ENCODE measurements at places on chromosomes 4 and X.

DNA sequence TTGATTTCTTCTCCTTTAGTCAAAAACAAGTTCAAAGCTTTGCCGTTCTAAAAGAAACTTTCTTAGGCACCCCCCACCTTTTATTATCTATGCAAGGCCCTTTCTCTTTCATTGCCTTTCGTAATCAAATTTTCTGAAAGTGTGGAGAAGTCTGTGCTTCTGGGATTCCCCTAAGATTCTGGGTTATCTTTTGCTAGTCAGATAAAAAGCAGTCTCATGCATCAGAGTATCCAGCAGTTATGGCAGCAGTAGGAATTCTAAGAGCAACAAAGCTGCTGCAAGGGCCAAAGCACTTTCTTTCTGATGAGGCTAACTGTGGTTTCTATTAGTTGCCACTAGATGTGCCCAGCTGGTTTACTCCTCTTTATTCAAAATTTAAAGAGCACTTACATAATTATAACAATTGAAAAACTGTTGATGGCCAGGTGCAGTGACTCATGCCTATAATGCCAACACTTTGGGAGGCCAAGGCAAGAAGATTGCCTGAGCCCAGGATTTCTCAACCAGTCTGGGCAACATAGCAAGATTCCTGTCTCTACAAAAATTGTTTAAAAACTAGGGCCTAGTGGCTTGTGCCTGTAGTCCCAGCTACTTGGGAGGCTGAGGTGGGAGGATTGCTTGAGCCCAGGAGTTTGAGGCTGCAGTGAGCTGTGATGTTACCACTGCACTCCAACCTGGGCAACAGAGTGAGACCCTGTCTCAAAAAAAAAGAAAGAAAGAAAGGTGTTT lies 296.2 kb downstream of the PAPSS1 start:
- DNase-seq: no peak

- no peak for DNase-seq
These were observed 13.3 kb downstream of the FUNDC1 start for GRCh38 chrX:44529310-44529709.

DNA sequence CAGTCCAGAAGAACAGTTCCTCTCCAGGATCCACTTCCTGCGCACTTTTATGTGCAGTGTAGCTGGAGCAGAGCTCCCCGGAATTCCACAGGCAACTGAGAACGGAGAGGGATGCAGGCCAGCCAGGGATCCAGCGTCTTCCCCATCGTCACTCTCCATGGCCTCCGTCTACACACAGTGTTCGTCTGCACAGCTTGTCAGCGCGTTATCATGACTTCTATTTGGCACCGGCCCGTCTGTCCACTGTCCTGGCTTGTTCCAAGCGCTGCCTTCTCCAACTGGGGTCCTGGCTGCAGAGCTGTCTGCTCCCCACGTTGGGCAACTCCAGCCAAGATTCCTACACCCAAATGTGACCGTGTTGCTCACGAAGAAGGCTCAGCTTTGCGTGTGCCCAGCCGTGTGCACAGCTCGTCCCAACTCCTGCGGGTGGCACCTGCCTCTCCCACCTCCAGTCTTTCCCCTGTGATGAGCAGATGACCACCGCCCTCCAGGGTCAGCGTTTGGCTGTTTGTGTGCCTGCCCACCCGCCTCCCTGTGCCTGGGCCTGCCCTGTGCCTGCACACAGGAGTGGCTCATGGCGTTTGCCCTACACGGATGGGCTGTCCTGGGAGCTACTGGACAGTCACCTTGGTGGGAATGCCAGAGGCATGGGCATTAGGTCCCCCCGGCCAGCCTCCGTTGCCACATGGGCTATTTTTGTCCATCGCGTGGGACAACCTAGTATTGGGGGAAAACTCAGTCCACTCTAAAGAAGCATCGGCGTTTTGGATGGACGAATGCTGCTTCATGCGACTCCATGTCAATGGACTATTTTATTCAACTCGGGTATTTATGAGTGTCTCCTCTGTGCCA lies 2.2 kb upstream of the CTBP1 start:
- no peak for DNase-seq

DNA sequence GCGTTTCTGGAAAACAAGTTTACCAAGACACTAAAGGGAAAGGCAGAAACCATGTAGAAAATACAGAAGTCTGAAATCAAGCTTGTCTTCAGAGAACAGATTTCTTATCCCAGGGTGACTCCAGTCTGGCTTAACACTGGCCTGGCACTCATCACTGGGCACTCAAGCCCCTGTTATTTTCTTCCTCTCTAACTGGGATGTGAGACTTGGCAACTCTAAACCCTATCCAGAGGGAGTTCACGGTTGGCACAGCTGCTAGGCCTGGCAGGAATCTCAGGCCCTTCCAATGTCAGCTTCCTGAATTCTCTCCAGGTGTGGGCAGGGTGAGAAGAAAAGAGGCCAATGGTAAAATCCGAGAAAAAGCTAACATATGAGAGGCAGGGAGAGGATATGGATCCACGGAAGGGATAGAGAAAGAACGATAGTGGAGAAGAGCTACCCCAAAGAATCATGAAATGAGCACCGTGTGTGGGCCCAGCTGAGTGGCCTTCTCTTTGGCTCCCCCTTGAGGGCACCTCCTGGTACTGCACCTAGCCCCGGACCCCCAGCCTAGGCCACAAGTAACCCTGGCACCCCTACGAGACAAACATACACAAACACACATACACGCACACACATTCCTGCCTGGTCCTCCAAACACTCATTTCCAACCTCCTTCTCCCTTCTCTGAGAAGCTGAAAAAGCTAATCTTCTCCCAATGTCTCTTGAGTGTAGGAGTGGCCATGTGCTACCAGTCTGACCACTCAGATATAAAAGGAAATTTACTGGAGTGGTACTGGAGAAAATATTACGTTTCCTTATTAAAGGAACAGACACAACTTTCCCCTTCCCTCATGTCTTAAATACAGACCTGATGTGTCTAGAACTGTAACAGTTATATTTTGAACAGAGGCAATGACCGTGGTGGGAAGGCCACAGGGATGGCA lies 16.6 kb upstream of the PTCHD1 start:
- no peak for DNase-seq
